Psoas muscle (tissue), 8 donors: ENCODE measurements at places on chromosomes 11 and 22. TPM values are rescaled to one million over a fixed set of nuclear protein-coding genes. Genes with fewer than 3 reads are reported as not detected.
A peak's percentile ranks its signal among the peaks of the same experiment; 100 is the strongest.

Gene CDC42BPG
- polyA plus RNA-seq = 0.05 TPM

DNA sequence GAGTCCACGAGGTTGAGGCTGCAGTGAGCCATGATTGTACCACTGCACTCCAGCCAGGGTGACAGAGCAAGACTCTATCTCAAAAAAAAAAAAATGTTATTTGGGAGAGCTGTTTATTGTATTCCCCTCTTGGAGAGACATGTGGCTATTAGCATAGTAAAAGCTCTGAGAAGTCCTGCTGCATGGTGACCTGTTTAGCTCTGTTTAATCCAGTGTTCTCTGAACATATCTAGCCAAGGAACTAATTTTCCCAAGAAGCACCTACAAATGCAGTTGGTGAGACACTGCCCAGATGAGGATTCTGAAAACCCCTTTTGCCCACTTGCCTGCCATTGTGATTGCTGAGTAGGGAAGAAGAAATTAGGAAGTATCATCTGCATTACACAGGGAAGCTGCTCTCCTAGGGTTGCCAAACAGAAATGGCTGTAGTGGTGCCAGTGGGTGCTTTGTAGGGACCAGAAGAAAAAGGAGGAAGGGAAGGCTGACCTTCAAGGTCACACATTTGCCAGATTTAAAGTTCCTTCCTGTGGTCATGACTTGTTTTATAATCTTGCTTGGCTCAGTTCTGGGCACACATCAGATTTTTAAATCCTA is 15.7 kb downstream of the TIMP3 start:
- H3K27ac ChIP-seq = no peak overlapping the region
- H3K27me3 ChIP-seq = no peaks in the 10 kb centered on the region
- H3K36me3 ChIP-seq = no peaks in the 10 kb centered on the region

Gene CABP4
- polyA plus RNA-seq = 0.61 TPM

DNA sequence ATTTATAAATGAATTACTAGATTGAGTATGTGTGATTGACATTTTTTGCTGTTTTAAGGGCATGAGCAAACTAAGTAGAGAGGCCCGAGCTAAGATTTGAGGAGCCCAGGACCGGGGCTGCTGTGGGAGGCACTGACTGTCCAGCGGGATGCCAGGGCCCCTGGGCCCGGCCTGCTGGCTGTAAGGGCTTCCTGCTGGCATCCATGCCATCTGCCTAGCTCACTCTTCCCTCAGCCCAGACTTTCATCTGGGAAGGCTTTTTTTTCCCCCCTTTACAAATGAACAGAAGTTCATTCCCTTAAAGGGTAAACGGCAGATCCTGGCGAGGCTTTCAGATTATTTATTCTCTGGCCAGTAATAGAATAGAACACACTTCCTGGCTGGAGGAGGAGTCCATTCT is 16.0 kb upstream of the TP53I11 start:
- no peaks in the 10 kb centered on the region for H3K36me3 ChIP-seq
- H3K27ac ChIP-seq = no peak overlapping the region
- no peak overlapping the region for H3K4me3 ChIP-seq
- DNase-seq = no peak
- no peaks in the 10 kb centered on the region for H3K27me3 ChIP-seq

Gene PRG3
- polyA plus RNA-seq = not detected

GRCh38 chr11:11860103-11860979 is 18.6 kb downstream of the USP47 start:
- no peaks in the 10 kb centered on the region for H3K27me3 ChIP-seq
- peaks cover 82% of the 10 kb centered on the region for H3K4me1 ChIP-seq
- peak overlapping the region; percentile 28 for H3K4me3 ChIP-seq
- no peaks in the 10 kb centered on the region for H3K36me3 ChIP-seq
- DNase-seq = no peak
